ENCODE measurements at places on chromosomes 2 and 18. TPM values are rescaled to one million over a fixed set of nuclear protein-coding genes. Genes with fewer than 3 reads are reported as not detected.

MOCOS gene
- polyA plus RNA-seq: 0.87 TPM

DNA sequence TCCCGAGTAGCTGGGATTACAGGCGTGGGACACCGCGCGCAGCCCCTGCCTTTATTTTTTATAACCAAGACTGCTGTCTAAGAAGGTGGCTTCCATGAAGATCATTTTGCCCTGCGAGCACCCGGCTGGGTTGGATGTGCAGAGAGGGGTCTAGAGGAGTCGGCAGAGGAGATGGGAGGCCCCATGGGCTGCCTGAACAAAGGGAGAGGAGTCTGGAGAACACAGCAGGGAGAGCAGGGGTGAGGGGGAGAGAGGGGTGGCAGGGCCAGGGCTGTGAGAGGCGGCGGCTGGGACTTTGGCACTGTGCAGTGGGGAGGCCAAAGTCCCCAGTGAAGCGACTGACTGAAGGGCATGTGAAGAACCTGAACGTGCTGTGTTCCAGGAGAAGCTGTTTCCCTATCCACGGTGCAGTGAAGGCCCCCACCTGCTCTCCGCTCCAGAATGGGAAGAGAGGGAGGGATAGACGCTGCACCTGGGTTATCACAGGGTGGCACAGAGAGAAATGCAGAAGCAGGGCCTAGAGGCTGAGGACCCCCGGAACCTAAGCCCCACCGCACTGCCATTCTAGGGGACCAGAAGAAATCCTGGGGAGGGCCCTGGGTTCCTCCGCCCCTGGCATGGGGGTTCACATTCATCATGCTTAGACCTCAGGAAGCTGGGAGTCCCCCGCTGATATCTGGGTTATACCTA, 24.8 kb upstream of the FOSL2 start:
- no peak for DNase-seq

ZNF514 gene
- polyA plus RNA-seq: 16.0 TPM

- DNase-seq: no peak
Measured at GRCh38 chr2:20561637-20562454, 89.1 kb downstream of the HS1BP3 start.

SLC1A4 gene
- 10.9 TPM for polyA plus RNA-seq

PROKR1 gene
- polyA plus RNA-seq: 0.02 TPM

DNA sequence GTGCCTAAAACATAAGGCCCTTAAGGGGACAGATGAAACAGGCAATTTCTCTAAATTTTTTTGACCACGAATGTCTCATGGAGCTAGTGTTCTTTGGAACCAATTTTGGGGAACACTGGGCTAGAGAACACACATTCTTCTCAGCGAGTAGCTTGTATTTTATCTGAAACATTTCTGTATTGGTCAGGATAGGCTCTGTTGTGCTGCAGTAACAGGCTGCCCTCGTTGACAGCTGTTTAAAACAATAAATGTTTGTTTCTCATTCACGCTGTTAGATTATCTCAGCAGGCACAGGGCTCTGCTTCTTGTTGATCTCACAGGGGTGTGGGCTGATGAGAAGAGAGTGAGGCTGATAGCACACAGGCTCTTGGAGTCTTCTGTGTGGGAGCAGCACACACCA, 105.3 kb downstream of the SH3RF3 start:
- no peak for DNase-seq

- no peak for DNase-seq
Measured at GRCh38 chr18:68660354-68661183, 54.3 kb downstream of the TMX3 start.

- DNase-seq: no peak
Measured at GRCh38 chr2:25651782-25652455, 21.5 kb downstream of the DTNB start.

- DNase-seq: no peak
Measured at GRCh38 chr2:197460649-197461048, 7.3 kb downstream of the COQ10B start.

HOXD13 gene
- polyA plus RNA-seq: not detected

CAPN14 gene
- polyA plus RNA-seq: 0.07 TPM

GRCh38 chr2:171185941-171186340, 25.2 kb upstream of the TLK1 start:
- DNase-seq: no peak

- no peak for DNase-seq
Measured at GRCh38 chr2:6312367-6312766, 553.3 kb downstream of the CMPK2 start.

- no peak for DNase-seq
Measured at GRCh38 chr2:120310136-120310535, 35.8 kb upstream of the INHBB start.

- DNase-seq: no peak
Measured at GRCh38 chr18:10249270-10249669, 205.2 kb upstream of the APCDD1 start.

DNA sequence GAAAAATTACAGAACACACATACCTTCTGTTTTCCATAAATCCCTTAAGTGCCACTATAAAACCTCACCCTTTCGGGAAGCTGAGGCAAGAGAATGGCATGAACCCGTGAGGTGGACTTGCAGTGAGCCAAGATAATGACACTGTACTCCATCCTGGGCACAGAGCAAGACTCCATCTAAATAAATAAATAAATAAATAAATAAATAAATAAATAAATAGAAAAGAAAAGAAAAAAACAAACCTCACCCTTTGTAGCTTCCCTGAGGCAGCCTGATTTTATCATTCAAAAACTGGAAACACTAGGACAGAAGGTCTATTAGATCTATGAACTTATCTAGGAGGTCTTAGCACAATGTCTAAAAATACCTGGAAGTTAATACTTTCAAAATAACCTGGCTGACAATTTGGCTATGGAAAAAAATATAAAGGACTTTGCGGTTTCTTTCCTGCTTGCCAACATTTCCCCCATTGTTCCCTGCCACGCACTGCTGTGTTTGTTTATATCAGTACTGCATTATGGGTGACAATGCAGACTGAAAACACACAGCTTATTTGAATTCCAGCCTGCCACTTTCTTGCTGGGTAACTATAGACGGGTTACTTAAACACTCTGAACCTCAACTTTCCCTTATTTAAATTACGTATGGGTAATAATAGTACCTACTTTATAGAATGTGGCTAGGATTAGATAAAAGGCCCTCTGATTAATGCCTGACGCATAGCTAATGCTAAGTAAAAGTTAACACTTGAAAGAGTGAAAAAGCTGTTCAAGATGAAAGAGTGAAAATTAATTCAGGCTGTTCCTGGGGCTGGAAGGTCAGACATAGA, 313.0 kb downstream of the RDH14 start:
- DNase-seq: no peak

DNA sequence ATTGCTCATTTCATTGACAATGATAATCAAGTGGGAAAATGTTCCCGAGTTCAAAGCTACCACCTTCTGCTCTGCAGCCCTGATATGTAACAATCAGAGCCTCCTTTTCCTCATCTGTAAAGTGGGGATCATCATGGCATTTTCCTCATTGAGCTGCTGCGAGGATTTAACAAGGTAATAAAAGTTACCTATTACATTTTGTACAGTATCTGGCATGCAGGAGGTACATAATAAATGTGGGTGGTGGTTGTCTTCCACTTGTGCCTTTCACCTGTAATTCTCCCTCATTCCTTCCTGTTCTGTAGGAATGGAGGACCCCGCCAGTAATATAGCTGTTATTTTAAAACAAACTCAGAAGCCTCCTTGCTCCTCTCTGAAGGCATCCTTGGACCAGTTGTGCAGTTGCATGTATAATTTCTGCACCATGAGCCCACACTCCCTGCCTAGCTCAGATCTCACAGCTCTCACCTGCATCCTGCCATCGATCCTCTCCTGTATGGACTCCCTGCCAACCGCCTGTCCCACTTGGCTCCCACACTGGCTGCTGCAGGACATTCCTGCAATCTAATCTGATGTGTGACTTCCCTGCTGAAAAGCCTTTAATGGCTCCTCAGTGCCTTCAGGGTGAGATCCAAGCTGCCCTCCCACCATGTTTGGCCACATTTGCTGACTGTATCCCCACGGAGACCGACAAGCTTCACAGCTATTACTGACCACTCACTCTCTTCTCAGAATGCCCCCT, 350.4 kb downstream of the EN1 start:
- DNase-seq: no peak

DNA sequence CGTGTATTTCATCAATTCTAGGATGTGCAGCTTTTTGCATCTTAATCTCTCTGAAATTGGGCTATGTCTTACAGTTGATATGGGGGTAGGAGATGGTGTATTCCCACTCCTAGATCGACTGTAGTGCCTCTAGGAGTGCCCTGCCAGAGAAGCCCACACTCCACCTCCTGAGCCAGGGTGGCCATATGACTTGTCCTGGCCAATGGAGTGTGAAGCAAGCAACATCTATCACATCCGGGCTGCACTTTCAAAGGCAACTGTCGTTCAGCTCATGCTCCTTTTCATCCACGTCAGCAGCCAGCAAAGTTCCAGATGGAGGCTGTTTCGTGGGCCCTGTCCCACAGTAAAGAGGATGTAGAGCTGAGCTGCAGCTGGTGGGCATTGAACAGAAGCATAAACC, 149.4 kb upstream of the SLC1A4 start:
- no peak for DNase-seq

All from pancreas (tissue), 10 donors.